ENCODE measurements at places on chromosomes 2 and 18.

DNA sequence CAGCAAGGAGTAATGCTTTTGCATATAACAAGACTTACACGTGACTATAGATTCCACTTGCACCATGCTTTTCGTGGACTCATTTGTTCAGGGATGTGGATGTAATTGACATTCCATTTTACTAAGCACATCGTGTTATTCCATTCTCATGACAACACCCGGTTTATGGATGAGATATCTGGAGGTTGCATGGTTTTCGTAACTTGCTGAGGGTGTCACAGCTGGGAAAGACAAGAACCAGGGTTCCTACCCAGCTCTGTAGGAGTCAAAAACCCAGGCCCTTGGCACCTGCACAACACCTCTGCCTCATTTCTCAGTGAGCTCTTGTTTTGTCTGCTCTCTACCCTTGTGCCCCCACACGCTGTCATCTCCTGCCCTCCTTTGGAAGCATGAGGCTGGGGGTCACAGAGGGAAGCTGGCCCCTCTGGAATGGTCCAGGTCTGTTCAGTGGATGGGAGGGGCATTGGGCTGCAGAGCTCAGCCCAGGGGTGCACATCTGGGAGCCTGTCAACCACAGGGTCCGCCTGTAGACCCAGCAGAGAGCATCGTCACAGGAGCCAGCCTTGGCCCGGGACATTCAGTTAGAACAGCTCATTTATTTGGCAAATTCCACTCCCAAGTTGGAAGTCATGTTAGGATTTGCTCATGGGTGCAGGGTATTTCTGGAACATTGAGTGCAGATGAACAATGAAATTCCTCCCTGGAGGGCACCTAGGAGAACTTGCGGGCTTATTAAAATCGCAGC, 120.1 kb upstream of the TWIST2 start:
- DNase-seq, result peak; percentile 92

DNA sequence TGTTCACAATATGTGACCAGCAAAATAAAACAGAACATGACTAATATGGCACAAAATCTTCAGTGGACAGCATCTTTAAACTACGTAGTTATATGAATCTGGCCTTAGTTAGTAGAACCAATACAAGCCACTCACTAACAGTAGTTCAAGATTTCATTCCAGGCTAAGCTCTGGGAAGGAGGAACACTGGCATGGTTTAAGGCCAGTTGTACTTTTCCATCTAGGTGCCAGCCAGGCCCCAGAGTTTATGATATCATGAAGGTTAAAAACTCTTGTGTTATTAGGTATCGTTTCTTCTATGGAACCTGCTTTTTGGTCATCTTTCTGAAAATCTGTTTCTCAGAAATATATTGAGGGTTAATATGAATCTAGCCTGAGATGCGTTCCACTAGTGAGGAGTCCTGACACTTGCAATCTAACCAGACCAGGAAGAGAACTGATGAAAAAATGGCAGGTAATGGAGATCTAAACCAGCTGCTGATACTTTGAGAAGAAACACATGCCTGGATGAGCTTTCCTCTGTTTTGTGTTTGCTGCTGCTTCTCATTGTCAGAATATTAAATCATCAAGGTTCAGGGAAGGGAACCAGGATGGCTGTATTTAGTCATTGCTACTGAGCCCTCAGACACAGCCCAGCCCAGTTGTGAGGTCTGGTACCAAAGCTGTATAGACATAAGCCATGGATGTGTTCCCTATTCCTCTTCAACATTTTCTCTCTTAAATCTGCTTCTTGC, 182.8 kb upstream of the SETBP1 start:
- DNase-seq, result no peak

DNA sequence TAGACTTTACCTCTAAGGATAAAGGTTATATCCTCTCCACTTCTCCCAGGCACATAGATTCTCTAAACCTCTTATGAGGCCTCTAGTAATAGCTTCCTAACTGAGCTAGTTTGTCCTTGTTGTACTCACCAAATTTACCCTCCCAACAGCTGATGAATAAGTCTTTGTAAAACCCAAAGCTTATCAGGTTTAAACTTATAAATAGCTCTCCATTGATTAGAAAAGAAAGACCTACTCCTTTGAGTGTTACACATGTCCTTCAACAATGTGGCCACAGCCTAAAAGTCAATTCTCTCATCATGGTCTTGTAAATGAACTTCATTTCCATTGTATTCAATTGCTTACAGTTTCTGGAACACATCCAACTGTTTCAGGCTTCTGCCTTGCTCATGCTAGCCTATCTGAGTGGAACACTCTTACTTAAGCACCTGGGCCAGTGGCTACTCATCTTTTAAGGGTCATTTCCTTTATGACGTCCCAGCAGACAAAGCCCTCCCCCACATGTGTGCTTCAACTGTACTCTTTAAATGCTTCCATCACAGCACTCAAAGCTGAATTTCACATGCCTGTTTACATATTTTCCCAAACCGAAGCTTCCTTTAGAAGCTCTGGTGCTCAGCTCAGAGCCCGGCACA, 131.6 kb downstream of the CDH2 start:
- no peak for DNase-seq

DNA sequence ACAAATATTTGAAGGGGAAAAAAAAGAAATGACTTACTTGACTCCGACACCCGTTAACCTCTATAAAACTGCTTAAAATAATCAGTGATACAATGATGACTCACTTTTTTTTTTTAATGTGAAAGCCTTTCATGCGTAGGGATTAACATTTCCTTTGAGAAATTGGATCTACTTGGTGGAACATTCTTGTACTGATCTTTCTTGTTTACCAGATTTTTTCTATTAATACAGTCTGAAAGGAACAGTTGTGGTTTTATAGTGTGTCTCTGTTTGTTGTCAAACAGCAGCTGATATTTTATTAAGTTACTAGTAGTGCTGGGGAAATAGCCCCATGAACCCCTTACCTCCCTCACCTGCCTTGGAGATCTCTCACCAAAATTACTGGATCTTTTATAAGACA, 40.2 kb upstream of the NEB start:
- peak; percentile 20 for DNase-seq

DNA sequence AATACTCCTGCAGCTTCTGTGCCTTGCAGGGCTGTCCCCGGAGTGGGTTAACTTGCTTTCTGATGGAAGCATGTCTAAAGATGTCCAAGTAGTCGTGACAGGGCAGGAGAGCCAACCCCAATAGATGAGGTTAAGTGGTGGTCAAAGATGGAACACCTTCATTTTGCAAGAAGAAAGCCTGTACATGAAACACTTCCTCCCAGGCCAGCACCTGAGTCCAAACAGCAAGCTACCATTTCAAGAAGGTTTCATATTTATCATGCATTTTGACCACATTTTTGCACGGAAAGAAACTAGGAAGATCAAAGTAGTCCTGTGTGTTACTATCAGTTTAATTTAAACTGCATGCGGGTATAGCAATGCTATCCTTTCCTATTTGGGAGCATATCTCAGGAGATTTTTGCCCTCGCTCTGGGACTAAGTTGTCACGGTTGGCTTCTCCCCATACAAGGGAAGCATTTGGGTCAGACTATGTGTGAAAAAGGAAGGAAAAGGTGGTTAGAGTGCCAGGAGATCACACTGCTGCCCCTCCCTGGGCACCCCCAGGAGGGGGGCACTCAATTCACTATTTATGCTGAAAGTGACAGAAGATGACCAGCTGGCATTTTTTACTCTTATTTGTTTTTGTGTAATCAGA, 187.6 kb downstream of the ZNF521 start:
- DNase-seq, result no peak

Data from fibroblast of skin of left biceps (primary cell).